ENCODE measurements at places on chromosomes 5 and 9. TPM values are rescaled to one million over a fixed set of nuclear protein-coding genes. Genes with fewer than 3 reads are reported as not detected.
A peak's percentile ranks its signal among the peaks of the same experiment; 100 is the strongest.

EIF4E1B gene
- total RNA-seq: not detected

GRCh38 chr9:79693750-79694149 is 122.0 kb downstream of the TLE4 start:
- DNase-seq: no peak

GRCh38 chr5:111685969-111686368 is 71.0 kb downstream of the NREP start:
- DNase-seq: no peak

- DNase-seq: no peak
Observed at GRCh38 chr5:151648988-151649387, 37.7 kb downstream of the SPARC start.

ARAP3 gene
- total RNA-seq: 3.6 TPM

- no peak for DNase-seq
Observed at GRCh38 chr9:32294106-32294505, 90.3 kb upstream of the ACO1 start.

SEMA4D gene
- 6.9 TPM for total RNA-seq

- peak; percentile 74 for DNase-seq
Observed at GRCh38 chr9:69122549-69123141, 51.4 kb upstream of the TJP2 start.

GRCh38 chr5:90015584-90016018 is 394.0 kb downstream of the CETN3 start:
- DNase-seq: no peak

NME5 gene
- 7.1 TPM for total RNA-seq

DNA sequence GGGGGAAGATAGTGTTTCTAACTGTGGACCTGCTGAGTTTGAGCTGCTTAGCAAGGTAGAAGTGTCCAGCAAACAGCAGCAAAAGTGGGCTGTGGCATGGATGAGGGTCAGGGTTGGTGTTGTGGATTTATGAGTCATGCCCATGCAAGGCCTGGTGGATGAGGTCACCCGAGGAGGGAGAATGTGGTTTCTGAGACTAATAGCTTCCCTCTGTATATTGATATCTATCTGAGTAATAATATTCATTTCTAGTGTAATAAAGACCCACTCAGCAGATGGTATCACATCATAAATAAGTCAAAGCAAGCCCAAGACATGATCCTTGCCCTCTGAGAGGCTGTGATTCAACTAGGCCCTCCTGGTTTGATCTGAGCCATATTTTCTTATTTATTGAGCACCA is 597.8 kb upstream of the CLINT1 start:
- peak; percentile 88 for DNase-seq

- no peak for DNase-seq
Observed at GRCh38 chr9:122325124-122325523, 45.7 kb upstream of the PTGS1 start.

CCL27 gene
- total RNA-seq: not detected

ZFP2 gene
- 6.4 TPM for total RNA-seq

- no peak for DNase-seq
Observed at GRCh38 chr5:61349935-61350334, 17.9 kb downstream of the ZSWIM6 start.

LCN1 gene
- not detected for total RNA-seq

DNA sequence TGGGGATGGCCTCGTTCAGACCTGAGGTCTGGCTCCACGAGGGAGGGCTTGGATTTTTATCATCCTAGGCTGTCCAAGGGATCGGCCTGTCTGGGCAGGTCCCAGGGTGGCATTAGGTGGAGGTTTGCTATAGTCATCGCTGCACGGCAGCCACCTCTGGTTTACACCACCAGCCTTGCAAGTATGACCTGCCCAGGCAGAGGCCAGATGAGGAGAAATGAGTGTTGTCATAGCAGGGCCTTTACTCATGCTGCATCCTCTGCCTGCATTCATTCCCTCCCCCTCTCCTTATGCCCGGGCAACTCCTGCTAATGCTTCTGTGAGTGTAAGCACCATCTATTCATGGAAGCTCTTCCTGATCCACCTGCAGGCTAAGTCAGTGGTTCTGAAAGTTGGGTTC is 15.3 kb upstream of the NDST1 start:
- peak; percentile 84 for DNase-seq

PCSK1 gene
- total RNA-seq: not detected

DNA sequence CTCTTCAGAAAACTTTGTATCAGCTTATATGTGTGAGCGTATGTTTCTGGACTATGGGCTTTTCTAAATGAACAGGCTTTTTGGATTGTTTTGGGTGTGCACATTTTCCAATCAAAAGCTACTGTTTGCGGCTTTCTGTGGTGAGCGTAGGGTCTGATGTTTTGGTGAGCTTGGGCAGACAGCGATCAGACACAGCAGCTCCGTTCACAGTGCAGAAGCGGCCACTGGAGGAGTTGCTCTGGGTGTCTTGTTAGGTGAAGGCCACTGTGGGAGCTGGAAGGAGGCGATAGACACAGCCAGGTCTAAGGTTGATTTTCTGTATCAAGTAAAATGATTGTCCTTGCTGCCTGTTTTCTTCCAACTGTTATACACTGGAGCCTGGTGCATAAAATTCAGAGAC is 11.1 kb downstream of the PRRC2B start:
- no peak for DNase-seq

ADAMTS12 gene
- total RNA-seq: 6.3 TPM

GTF2H2C gene
- total RNA-seq: 76.6 TPM

DNA sequence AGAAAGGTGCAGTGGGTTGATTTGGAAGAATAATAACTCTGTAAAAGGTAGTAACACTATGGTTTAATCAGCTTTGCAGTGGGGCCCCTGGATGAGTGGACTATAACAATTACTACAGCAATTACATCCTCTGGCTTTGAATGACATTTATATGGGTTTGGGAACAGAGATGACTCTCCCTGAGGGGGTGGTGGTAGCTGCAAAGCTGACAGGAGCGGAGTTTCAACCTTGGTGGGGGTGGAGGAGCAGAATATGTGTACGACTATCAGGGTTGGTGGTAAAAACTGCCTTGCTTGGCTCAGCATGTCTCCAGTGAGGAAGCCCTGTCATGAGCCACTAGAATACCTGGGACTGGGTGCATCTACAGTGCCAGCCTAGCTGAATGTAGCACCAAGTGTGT is 28.3 kb upstream of the NR3C1 start:
- DNase-seq: no peak

- peak; percentile 92 for DNase-seq
Observed at GRCh38 chr5:10317825-10318682, 10.4 kb upstream of the CMBL start.

DNA sequence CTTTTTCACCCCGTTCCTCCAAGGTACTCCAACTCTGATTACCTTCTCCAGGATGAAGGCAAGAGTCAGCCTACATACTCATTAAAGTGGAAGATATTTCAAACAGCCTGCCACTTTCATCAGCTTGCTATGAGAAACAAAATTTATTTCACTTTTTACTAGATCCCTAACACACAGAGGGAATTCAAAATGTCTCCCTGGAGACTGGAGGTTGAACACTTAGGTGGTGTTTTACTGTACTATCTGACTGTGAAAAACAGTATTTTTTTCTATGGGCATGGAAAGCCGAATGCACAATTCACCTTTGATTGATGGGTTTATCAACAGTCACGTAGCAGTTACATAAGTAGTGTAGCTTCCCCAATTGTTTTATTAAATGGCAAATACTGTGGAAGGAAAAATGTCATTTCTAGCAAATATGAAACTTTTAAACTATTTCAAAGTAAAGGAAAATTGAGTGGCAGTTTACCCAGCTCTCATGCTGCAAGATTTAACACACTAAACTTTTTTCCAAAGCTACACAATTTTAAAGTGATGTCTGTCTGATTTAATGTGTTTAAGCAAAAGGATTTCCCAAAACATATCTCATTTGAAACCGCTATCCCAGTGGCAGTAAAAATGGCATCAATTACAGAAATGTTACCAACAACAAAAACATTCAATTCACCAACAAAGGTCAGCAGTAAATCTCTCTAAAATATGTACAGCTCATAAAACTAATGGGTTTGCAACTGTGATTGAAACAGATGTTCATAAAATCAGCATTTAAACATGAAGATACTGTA is 125.0 kb upstream of the TLE4 start:
- DNase-seq: no peak

TMEM267 gene
- 27.8 TPM for total RNA-seq

DRD1 gene
- total RNA-seq: not detected

IL5 gene
- not detected for total RNA-seq

PRR16 gene
- total RNA-seq: 0.35 TPM

PRRC1 gene
- total RNA-seq: 70.6 TPM

DNA sequence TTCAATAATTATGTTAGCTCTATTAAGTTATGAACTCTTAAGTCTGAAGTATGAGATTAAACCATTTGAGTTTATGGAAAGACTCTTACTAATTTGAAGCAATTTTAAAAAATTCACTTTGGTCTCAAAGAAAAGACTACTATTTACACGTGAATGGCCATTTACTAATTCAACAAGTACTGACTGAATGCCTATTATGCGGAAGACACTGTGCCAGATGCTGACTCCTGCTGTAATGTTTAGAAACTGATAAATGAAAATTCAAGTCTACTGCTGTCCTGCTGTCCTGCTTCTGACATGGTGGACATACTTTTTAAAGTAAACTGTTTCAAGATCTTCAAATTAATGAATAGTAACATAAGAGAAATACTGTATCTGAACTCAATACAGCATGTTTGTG is 116.2 kb downstream of the MPDZ start:
- no peak for DNase-seq

DNA sequence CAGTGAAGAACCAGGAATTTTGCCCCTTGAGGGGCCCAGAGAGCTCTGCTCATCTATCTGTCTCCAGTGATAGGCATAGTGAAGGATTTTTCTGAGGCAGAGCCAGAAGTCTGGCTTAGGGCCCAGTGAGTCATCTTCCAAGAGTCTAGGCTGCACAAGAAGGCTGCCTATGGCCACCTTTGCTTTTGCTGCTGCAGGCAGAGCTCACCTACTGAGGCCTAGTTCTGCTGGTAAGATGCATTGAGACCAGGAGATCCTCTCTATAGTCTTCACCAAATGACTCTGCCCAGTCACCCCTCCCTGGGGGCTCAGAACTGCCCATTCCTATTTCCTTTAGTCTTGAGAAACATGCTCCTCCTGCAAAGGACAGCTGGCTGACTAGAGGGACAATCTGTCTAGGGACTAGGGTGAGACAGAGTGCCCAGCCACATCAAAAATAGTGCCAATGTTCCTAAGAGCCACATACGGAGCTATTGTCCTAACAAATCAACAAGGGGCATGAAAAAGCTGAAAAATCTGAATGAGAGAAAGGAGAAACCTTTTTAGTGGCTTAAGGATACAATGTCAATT is 40.3 kb upstream of the CDKN2AIPNL start:
- DNase-seq: peak; percentile 81

DNA sequence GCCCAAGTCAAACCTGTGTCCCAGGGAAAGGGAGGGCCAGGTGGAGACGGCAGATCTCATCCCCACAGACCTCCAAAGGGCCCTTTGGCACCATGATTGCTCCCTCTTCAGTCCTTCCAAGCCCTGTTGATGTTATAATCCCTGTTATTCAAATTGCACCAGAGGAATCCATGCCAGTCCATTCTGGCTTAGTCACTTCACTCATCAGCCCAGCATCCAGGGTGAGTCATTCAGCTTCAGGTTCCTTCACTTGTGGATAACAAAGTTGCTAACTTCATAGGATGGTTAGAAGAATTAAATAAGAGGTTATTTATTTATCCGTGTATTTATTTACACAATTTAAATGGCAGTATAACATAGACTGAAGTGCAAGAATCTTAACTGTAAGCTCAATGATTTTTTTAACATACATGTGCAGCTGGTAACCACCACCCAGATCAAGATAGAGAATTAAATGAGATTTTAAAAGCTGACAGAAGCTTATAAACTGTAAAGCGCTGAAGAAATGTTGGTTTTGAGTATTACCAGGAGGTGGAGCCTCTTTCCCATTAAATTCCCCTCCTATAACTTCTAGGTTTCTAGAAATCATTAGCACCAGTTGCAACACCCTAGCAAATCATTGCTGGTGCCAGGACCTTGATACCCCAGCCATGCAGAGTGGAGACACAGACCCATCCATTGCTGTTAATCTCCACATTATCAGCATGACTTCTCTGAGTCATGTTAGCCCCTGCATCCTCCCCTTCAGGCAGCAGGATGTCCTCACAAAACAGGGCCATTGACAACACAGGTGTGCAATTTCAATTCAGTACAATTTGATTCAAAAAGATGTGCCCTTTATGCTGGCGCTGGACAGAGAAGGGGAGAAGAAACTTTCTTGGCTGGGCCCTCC is 77.4 kb downstream of the SEC61B start:
- peak; percentile 84 for DNase-seq

SLC4A9 gene
- total RNA-seq: not detected

DNA sequence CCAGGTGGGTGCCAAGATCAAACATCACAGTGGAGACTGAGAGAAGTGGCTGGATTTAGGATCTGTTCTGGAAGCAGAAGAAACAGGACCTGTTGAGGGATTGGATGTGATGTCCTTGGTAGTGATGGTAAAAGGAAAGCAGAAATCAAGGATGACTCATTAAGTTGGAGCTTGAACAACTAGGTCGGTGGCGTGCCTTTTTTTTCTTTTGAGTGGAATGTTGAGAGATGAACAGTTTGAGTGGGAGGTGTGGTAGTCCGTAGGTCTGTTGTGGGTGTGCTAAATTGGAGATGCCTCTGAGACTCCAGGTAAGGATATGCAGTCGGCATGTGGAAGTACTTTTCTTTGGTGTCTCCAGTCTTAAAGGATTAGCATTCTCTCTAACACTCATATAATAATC is 92.1 kb upstream of the IL12B start:
- peak; percentile 28 for DNase-seq

CKMT2 gene
- 2.8 TPM for total RNA-seq

TRPM3 gene
- total RNA-seq: 0.35 TPM

FUBP3 gene
- total RNA-seq: 37.2 TPM

DNA sequence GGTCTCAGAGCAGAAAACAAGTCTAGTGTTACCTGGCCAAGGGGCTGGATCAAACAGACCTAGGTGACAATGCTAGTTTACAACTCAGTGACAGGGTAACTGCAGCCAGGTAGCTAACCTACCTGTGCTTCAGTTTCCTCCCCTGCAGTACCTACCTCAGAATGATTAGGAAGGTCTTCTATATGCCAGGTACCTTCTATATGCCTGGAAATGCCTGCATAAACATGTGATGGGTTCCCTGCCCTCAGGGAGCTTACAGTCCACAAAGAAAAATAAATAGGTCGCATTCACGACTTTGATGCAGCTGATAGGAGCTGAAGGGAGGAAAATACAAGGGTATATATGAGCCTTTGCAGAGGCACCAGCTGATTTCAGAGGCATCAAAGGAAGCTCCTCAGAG is 16.1 kb downstream of the LHFPL2 start:
- DNase-seq: no peak

All from renal cortical epithelial cell (primary cell).